ENCODE measurements at places on chromosomes 13 and 19.

- DNase-seq = no peak
Measured at GRCh38 chr13:94343243-94343585, 136.3 kb downstream of the DCT start.

GRCh38 chr19:47735131-47735530 lies 10.2 kb upstream of the NOP53 start:
- no peak for DNase-seq

GRCh38 chr13:99572921-99573320 lies 71.6 kb downstream of the TM9SF2 start:
- no peak for DNase-seq

DNA sequence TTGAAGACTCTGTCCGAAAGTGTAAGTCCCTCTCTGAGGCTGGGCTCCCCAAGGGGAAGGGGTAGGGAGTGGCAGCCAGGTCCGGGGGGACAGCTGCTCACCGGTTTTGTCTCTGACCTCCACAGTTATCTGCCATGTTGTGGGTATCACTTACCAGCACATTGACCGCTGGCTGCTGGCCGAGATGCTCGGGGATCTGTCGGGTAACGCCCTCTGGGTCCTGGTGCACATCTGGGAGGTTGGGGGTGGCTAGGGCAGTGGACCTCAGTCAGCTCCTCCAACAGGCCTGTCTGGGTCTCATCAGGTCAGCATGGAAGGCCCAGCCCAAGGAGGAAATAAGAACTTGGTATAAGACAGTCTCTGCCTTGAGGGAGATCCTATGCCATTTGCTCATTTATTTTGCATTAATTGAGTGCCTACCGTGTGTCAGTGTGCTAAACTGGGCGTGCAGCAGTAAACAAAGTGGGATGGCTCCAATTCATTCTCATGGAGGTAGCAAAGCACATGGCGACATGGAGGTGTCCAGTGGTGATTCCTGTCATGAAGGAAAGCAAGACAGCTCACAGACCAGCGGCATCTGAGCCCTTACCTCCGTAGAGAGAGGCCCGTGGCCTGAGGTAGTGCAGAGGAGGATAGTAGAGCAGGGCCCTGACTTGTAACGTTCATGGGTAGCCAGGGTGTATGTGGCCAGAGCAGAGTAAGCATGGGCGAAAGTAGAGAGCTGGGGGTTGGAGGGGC lies 13.7 kb downstream of the EIF3K start:
- no peak for DNase-seq

GRCh38 chr19:49808711-49809159 lies 4.4 kb downstream of the FUZ start:
- peak; percentile 50 for DNase-seq

- no peak for DNase-seq
Measured at GRCh38 chr13:27022571-27023311, 148.9 kb downstream of the USP12 start.

Measured in astrocyte of the cerebellum (primary cell).